ENCODE measurements at places on chromosomes 16 and 17. TPM values are rescaled to one million over a fixed set of nuclear protein-coding genes. Genes with fewer than 3 reads are reported as not detected.

GRCh38 chr17:19322129-19322505 is 40.4 kb downstream of the B9D1 start:
- DNase-seq = no peak

DNA sequence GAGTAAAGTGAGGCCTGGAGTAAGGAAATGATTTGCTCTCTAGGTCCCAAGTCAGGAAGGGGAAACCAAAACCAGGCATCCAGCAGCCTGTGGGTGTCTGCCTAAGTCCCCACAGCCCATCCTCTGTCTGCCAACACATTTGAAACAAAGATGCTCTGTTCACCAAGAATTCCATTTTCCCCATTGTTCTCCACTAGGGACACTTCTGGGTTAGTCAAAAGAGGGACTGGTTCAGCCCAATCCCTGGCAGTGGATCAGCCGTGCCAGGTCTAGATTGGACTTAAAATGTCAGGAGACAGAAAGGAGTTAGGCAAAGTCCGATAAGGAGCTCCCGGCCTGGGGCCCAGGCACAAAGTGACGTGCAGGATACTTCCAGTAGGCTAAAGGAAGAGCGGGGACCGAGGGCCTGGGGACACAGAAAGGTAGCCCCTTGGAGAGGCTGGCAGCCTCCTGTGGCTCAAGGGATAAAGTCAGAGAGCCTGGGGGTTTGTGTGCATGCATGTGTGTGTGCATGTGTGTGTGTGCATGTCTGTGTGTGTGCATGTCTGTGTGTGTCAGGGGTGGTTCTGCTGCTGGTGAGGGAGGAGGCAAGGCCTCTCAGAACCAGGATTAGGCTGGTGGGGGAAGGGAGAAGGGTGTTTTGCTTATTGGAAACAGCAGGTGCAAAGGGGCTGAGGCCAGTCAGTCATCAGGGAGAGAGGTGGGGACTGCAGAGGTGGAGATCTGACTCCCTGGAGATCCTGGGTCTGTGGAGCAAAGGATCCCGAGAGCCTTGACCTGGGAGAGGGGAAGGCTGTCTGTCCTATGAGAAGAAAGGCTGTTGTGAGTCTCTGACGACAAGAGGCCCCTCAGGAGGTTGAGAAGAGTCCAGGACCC is 41.7 kb upstream of the IL34 start:
- no peak for DNase-seq

ABCC11 gene
- not detected for total RNA-seq

CCL17 gene
- total RNA-seq = not detected

Data from Caki2 (cell line).